Left ventricle myocardium inferior (tissue), 1 donor: ENCODE measurements at places on chromosomes 11 and 22. TPM values are rescaled to one million over a fixed set of nuclear protein-coding genes. Genes with fewer than 3 reads are reported as not detected.
A peak's percentile ranks its signal among the peaks of the same experiment; 100 is the strongest.

DNA sequence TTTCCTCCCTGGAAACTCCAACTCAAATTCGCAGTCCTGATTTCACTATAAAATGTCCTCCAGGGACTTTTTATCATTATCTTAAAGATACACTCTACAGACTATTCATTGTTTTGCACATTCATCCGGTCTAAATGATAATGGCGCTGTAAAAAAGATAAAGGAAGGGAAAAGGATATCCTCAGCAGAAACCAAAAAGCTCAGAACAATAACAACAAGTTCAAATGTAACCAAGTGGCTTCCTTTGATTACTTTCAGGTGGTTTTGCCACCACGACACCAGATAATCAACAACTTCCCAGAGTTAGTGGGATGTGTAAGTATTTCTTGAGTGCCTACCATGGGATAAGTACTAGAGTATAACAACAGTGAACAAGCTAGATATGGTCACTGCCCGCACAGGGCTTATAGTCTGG, 26.3 kb downstream of the PRCP start:
- H3K27me3 ChIP-seq = no peaks in the 10 kb centered on the region
- DNase-seq = no peak
- peak overlapping the region; percentile 13 for H3K27ac ChIP-seq

GRCh38 chr11:113721462-113722066, 15.5 kb upstream of the TMPRSS5 start:
- peaks cover 22% of the 10 kb centered on the region for H3K36me3 ChIP-seq
- H3K27ac ChIP-seq = no peak overlapping the region
- DNase-seq = no peak
- peaks cover 12% of the 10 kb centered on the region for H3K4me1 ChIP-seq

DNA sequence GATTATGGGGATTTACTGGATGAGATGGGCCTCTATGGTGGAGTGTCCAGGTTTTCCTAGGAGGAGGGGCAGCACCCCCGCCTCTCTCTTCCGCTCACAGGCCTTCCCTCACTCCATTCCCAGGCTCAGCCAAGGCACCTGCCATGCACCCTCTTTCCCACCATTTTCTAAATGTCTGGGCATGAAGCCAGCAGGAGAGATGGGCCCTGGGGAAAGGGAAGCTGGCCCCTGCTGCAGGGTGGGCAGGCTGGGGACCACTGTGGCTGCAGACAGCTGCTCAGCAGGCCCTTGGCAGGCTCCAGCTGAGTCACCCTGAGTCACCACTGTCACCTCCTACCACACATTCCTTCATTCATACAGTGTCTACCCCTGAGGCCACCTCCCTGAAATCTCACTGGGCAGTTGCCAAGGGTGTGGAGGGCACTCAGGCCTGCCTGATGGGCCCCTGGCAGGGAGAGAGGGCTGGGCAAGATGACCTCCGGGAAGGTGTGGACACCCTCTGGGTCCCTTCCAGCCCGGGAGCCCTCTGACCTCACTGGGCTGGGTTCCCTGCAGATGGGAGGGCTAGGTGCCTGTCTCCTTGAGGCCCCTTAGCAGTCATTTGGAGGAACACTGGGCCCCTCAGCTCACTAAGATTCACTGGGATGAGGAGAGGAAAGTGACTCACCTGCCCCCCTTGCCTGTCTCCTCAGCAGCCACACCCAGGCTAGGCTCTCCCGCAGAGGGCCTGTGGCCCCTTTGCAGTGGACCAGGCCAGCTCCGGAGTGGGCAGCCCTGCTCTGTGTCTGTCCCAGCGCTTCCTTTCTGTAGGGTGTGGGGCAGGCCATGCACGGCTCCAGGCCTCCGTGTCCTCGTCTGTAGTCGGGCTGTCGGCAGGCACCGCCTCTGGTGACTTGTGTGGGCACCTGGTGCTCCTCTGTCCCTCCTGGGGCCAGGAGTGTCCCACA, 7.8 kb downstream of the MYEOV start:
- no peaks in the 10 kb centered on the region for H3K27me3 ChIP-seq
- peak overlapping the region; percentile 25 for H3K27ac ChIP-seq
- peaks cover 55% of the 10 kb centered on the region for H3K4me1 ChIP-seq
- H3K4me3 ChIP-seq = no peak overlapping the region

DNA sequence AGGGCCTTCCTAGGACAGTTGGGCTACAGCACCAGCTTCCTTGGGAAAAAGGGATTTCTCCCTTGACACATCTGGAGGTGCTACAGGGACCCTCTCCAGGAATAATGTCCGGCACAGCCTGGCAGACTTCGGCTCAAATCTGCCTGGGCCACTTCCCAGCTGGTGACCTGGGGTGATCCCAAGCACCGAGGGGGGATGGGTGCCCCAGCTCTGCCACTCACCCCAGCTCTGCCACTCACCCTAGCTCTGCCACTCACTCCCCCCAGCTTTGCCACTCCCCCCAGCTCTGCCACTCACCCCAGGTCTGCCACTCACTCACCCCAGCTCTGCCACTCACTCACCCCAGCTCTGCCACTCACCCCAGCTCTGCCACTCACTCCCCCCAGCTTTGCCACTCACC, 9.9 kb downstream of the OSBPL5 start:
- H3K4me3 ChIP-seq = peak overlapping the region; percentile 29
- peaks cover 11% of the 10 kb centered on the region for H3K36me3 ChIP-seq
- peak overlapping the region; percentile 78 for H3K27ac ChIP-seq
- peak; percentile 16 for DNase-seq
- peaks cover 98% of the 10 kb centered on the region for H3K4me1 ChIP-seq

GRCh38 chr11:44421090-44421675, 111.2 kb upstream of the ALX4 start:
- no peak for DNase-seq
- peaks cover 15% of the 10 kb centered on the region for H3K27me3 ChIP-seq
- no peak overlapping the region for H3K27ac ChIP-seq
- no peaks in the 10 kb centered on the region for H3K36me3 ChIP-seq
- no peaks in the 10 kb centered on the region for H3K4me1 ChIP-seq
- no peak overlapping the region for H3K4me3 ChIP-seq

GRCh38 chr11:76723548-76723947, 53.0 kb upstream of the LRRC32 start:
- no peak overlapping the region for H3K4me3 ChIP-seq
- peaks cover 12% of the 10 kb centered on the region for H3K4me1 ChIP-seq
- peaks cover 32% of the 10 kb centered on the region for H3K27me3 ChIP-seq
- no peak for DNase-seq
- H3K36me3 ChIP-seq = no peaks in the 10 kb centered on the region

- peaks cover 4% of the 10 kb centered on the region for H3K4me1 ChIP-seq
- H3K36me3 ChIP-seq = no peaks in the 10 kb centered on the region
- H3K27ac ChIP-seq = no peak overlapping the region
- H3K27me3 ChIP-seq = peaks cover 8% of the 10 kb centered on the region
- no peak for DNase-seq
Measured at GRCh38 chr11:110860461-110860860, 148.2 kb upstream of the ARHGAP20 start.

DNA sequence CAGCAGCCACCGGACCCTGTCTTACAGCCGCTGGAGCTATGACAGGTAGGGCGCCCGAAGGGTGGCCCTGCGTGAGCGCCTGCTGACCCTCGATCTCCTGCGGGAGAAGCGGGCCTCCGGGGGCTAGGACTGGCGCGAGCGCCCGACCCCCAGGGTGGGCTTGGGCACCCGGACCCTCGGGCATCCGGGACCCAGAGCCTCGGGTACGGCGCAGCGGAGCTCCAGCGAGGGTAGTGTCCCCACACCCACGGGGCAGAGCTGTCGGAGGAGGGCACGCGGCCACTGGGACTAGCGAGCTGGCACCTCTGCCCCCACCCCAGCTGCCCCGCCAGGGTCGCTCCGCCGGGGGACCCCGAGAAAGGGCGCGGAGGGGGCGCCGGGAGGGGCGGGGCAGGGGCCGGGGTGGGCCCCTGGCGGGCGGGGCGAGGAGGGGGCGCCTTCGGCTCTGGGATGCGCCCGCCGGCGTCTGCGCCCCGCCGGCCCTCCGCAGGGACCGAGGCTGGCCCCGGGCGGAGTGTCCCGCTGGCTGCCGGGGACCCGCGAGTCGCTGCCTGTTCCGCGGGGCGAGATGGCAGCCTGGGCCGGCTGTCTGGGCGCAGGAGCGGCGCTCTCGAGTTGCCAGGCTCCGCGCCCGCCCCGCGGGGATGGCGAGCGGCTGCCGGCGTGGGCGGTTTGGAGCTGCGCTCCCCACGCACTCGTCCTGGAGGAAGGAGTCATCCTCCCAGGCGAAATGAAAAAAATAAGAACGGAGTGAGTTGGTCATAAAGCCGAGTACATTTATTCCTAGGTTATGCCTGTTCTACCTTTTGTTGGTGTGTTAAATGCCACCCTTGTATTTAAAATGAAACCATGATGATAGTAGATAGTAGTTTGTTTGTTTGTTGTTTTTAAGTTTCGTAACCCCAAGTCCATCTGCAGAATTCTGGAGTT, 32.4 kb downstream of the EIF3F start:
- H3K4me3 ChIP-seq = peak overlapping the region; percentile 75
- H3K4me1 ChIP-seq = peaks cover 30% of the 10 kb centered on the region
- peaks cover 19% of the 10 kb centered on the region for H3K27me3 ChIP-seq
- H3K27ac ChIP-seq = peak overlapping the region; percentile 88
- no peaks in the 10 kb centered on the region for H3K36me3 ChIP-seq
- no peak for DNase-seq

DNA sequence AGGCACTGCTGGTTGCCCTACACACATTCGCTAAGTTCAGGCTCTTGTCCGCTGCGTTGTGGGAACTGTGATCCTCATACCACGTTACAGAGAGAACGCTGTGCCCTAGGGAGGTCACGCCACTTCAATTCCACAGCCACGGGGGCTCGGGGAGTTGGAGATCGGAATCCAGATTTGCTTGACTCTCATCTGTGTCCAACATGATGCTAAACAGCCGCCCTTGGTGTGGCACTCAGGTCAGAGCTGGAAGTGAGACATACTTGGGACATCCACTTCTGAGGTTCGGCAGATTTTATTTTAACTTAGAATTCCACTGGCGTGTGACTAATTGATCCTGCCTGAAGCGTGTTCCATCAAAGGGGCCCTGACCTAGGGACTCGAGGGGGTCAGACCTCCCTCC, 41.7 kb downstream of the RIBC2 start:
- peaks cover 10% of the 10 kb centered on the region for H3K4me1 ChIP-seq
- no peak overlapping the region for H3K27ac ChIP-seq
- peaks cover 50% of the 10 kb centered on the region for H3K27me3 ChIP-seq
- no peak overlapping the region for H3K4me3 ChIP-seq
- DNase-seq = no peak

DNA sequence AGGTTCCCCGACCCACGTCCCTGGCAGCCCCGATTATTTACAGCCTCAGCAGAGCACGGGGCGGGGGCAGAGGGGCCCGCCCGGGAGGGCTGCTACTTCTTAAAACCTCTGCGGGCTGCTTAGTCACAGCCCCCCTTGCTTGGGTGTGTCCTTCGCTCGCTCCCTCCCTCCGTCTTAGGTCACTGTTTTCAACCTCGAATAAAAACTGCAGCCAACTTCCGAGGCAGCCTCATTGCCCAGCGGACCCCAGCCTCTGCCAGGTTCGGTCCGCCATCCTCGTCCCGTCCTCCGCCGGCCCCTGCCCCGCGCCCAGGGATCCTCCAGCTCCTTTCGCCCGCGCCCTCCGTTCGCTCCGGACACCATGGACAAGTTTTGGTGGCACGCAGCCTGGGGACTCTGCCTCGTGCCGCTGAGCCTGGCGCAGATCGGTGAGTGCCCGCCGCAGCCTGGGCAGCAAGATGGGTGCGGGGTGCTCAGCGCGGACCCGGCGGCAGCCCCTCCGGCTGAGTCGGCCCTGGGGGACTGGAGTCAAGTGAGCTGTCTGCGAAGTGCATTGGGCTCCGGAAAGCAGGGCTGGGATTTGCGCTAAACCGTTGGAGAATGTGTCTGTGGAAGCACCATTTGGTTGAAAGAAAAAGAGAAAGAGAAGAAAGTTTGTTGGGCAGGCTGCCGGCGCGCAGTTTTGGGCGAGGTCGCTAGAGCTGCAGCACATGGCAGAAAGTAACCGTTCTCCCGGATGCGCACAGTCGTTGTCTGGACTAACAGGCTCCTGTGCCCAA, at the start of gene CD44:
TSS of gene CD44 (plus strand) at position 229 of the 779 bp plus-strand sequence. CDS start at position 362, 133 bp downstream.
- peak within 1 kb of the TSS; percentile 78 for H3K4me3 ChIP-seq
- peak; percentile 66 for DNase-seq
- no peaks in the 10 kb centered on the region for H3K36me3 ChIP-seq
- peaks cover 18% of the 10 kb centered on the region for H3K27me3 ChIP-seq
- H3K27ac ChIP-seq = peak within 1 kb of the TSS; percentile 76

DNA sequence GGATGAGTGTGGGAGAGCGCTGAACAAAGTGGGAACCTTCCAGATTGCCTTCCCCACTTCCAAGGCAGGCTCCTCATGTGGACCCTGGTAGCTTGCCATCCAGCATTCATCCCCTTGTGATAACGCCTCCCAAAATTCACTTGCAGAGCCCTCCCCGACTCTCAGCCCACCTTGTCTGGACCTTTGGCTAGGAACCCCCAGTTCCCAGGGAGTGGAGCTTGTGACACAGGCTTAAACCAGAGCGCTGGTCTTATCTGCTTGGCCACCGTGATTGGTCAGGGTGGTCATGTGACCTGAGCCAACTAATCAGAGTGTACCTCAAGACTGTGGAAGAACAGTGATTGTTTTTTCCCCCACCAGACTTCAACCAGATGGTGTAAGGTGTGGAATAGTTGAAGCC, 9.6 kb upstream of the SLC35C1 start:
- no peak overlapping the region for H3K4me3 ChIP-seq
- peaks cover 12% of the 10 kb centered on the region for H3K27me3 ChIP-seq
- H3K36me3 ChIP-seq = no peaks in the 10 kb centered on the region

Gene CASP12
- total RNA-seq = not detected

Gene TRIM49
- total RNA-seq = not detected

Gene TNKS1BP1
- 32.6 TPM for total RNA-seq

Gene NRIP3
- 1.9 TPM for total RNA-seq

Gene KBTBD3
- total RNA-seq = 13.8 TPM

Gene OTOG
- total RNA-seq = not detected

Gene POTEH
- total RNA-seq = not detected

Gene ZNF74
- 5.0 TPM for total RNA-seq

Gene ELF5
- total RNA-seq = not detected

Gene DDTL
- total RNA-seq = 1.5 TPM
